HepG2 (cell line): ENCODE measurements at places on chromosomes 2 and 18. TPM values are rescaled to one million over a fixed set of nuclear protein-coding genes. Genes with fewer than 3 reads are reported as not detected.
A peak's percentile ranks its signal among the peaks of the same experiment; 100 is the strongest.

Gene CNRIP1
- not detected in 2 replicates for polyA plus RNA-seq

Gene CNDP1
- polyA plus RNA-seq = 0.01 and 0.13 TPM in 2 replicates

Gene CRACDL
- polyA plus RNA-seq = 0.14 and 0.26 TPM in 2 replicates

Gene CTAGE1
- 0.01 TPM in 1 of 2 replicates, not detected in the other for polyA plus RNA-seq

Gene B4GALT6
- polyA plus RNA-seq = 1.7 and 1.9 TPM in 2 replicates

Gene ALK
- not detected in 2 replicates for polyA plus RNA-seq

Gene KCNJ13
- polyA plus RNA-seq = not detected in 2 replicates

- DNase-seq = no peak
Observed at GRCh38 chr2:240795916-240796510, 24.0 kb downstream of the KIF1A start.

DNA sequence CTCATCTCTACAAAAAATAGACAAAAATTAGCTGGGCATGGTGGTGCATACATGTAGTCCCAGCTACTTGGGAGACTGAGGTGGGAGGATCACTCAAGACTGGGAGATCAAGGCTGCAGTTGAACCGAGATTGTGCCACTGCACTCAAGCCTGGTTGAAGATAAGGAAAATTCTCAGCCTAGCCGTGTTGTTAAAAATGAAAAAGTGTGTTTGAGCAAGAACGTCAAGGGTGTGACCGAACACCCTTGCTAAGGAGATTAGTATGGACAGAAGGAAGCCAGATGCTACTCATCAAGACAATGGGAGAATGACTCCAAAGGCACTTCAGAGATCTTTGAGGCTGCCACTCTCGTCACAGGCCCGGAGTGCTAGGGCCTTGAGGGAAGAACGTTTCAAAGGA lies 70.0 kb upstream of the NDUFV2 start:
- DNase-seq = no peak

- DNase-seq = peak; percentile 62
Observed at GRCh38 chr2:233350708-233351107, 3.6 kb upstream of the DGKD start.

DNA sequence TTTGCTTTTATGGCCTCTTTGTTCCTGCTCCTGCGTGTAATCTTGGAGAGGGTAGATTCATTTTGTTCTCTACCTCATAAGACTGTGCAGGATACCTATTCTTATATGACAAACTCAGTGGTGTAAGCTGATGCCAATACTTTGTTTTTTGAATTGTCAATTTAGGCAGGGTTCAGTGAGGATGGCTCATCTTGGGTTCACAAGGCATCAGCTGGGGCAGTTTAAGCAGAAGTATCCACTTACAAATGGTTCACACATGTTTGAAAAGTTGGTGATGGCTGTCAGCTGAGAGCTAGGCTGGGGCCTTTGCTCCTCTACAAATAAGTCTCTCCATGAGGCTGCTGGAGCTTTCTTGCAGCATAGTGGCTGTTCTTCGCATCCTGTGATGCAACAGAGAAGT lies 920.6 kb upstream of the PIK3C3 start:
- DNase-seq = no peak

- no peak for DNase-seq
Observed at GRCh38 chr18:7576685-7577084, 9.6 kb downstream of the PTPRM start.

- DNase-seq = no peak
Observed at GRCh38 chr2:185700883-185701282, 37.7 kb upstream of the FSIP2 start.

DNA sequence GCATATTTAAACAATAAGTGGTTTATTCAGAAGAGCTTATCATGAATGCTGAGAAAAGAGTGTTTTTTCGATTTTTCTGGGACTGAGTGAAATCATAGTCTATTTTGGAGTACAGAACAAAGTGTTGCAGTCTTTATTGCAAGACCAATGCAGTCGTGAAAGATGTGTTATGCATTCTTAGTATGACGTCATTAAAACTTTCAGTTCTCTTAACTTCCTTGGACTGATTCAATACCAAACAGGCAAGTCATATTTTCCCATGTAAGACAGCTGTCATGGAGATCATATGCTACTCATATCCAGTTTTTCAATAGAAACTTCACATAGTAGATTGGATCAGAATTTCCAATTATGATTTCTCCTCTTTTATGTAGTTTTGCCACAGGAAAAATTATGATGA lies 92.6 kb downstream of the RIT2 start:
- DNase-seq = no peak

GRCh38 chr2:122186761-122187222 lies 431.3 kb downstream of the TSN start:
- no peak for DNase-seq

- DNase-seq = no peak
Observed at GRCh38 chr2:62817995-62818713, 112.6 kb downstream of the EHBP1 start.

- DNase-seq = no peak
Observed at GRCh38 chr2:236597629-236598028, 28.0 kb downstream of the ACKR3 start.

- no peak for DNase-seq
Observed at GRCh38 chr2:172613040-172613439, 57.1 kb downstream of the PDK1 start.

DNA sequence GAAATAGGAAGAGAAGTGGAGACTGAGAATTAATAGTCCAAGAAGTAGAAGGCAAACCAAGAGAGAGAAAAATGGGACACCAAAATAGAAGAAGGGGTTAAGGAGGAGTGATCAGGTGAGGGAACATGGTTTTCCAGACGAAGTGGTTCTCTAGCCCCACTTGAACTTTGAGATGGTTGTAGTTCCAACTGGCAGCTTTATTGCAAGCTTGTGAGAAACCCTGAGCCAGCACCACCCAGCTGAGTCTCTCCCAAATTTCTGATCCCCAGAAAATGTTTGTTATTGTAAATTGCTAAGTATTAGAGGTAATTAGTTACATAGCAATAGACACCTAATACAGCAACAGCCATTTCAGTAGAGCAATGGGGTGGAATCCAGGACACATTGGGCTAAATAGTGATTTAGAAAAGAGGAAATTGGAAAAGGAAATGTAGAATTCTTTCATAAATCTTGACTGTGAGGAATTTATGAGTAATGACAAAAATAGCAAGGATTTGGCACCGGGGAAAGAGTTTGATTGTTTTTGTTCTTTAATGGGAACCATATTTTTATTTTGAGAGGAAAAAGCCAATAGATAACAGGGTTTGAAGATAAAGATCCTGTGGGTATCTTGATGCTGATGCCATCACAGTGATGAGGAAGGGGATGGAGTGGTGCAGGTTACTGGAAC lies 62.1 kb upstream of the XDH start:
- DNase-seq = no peak

DNA sequence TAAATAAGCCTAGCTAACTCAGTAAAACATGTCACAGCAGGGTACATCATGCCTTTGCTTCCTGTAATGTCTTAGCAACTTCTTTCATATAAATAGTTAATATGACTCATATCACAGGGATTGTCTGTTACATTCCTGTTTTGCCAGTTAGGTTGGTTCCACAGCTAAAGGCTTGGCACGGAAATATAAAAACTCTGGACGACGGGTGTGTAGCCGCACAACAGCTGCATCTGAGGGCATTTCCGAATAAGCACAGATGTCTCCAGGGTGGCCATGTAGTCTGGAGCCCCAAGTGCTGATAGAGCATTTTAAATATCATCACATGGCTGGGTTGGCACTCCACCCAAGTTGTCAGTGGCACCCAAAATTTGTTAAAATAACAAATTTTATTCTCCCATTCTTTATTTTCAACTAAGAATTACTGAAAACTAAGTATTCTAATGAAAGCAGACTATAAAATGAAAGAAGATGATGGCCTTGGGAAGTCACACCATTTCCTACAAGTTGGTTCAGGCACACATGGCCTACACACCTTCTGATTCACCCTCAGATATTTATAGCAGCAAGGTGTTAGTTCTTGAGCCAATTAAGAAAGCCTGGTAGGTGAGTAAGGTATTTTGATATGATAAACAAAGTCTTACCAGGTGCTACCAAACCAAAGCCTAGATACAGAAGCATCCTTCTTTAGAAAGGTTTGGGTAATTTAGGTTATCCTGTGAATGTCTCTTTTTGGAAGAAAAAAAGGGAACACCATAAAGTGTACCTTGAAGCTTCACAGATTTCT lies 61.8 kb upstream of the STK17B start:
- no peak for DNase-seq

GRCh38 chr2:76446872-76447271 lies 736.2 kb upstream of the GCFC2 start:
- no peak for DNase-seq

DNA sequence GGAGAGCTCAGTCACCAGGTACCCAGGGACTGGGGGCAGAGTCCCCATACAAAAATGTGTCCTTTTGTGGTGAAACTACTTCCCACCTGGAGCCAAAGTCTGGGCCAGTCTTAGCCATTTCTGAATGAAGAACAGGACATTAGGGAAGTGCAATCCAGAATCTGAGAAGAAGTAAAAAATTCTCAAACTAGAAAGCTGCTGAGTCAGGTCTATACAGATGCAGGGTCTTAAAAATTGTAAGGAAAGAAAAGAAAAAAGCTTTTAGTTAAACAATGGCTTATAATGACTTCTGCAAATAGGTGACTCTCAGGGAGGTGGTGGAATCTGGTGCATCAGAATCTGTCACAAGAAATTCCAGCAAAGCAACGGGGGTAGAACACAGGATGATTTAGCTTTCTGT lies 13.5 kb downstream of the ZBTB7C start:
- DNase-seq = no peak

- no peak for DNase-seq
Observed at GRCh38 chr18:78999939-79000338, 20.3 kb downstream of the SALL3 start.
